ENCODE measurements at places on chromosomes 5 and 9.
A peak's percentile ranks its signal among the peaks of the same experiment; 100 is the strongest.

- DNase-seq: no peak
Measured at GRCh38 chr9:70410368-70410767, 4.1 kb downstream of the KLF9 start.

GRCh38 chr9:135403733-135404450 is 75.7 kb upstream of the PPP1R26 start:
- no peak for DNase-seq

DNA sequence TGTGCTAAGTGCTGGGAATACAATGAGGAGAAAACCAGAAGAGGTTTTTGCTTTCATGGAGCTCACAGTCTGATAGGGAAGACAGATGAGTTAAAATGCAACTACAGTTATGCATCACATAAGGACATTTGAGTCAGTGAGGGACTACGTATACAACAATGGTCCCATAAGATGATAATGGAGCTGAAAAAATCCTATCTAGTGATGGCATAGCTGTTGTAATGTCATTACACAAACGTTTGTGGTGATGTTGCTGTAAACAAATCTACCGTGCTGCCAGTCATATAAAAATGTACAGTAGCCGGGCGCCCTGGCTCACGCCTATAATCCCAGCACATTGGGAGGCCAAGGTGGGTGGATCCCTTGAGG is 110.1 kb upstream of the RAD23B start:
- DNase-seq: no peak

- DNase-seq: no peak
Measured at GRCh38 chr5:72204946-72205345, 97.7 kb downstream of the MAP1B start.

DNA sequence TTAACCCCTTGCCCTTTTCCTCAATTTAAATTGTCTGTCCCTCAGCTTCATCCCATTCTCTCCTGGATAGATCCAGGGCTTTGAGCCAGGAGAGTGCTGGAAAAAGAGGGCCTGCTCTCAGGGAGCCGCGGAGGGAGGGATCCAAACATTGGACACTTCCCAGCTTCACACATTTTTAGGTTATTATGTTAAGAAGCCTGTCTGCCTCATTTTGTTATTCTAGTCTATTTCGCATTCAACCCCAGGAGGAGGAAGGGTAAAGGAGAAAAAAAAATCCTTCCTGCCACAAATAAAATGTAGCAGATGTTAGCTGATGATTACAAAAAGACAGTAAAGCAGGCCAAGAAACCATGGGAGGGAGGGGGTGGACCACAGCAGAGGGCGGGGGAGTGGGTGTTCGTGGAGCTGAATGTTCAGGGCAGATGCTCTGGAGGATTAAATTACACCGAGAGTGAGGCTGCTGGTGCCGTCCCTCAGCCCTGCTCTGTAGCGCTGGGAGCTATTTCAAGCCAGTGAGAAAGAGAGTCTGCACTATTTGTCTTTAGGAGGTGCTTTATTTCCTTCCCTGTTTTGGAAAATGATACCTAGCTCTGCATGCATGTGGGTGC is 60.6 kb upstream of the ZFR start:
- DNase-seq: no peak

GRCh38 chr9:99833735-99834134 is 12.1 kb downstream of the NR4A3 start:
- DNase-seq: no peak

DNA sequence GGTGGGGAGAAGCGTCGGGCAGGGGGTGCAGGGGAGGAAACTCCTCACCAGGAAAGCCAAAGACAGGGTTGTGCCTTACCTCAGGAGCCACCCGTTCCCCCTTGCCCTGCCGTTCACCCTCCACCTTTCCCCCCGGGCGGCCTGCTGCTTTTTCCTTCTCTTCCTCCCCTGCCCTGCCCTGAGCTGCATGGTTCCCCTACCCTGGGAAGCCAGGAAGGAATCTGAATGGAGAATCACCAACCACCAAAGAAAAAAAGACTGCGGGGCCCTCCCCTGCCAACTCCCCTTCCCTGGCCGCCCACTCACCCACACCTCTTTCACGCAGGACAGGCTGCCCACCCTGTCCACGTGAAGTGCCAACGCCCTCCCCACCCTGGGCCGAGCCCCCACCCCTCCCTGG is 820 bp upstream of the NFX1 start:
- DNase-seq: peak; percentile 20

- DNase-seq: peak; percentile 58
Measured at GRCh38 chr9:34437006-34437925, 21.1 kb downstream of the FAM219A start.

DNA sequence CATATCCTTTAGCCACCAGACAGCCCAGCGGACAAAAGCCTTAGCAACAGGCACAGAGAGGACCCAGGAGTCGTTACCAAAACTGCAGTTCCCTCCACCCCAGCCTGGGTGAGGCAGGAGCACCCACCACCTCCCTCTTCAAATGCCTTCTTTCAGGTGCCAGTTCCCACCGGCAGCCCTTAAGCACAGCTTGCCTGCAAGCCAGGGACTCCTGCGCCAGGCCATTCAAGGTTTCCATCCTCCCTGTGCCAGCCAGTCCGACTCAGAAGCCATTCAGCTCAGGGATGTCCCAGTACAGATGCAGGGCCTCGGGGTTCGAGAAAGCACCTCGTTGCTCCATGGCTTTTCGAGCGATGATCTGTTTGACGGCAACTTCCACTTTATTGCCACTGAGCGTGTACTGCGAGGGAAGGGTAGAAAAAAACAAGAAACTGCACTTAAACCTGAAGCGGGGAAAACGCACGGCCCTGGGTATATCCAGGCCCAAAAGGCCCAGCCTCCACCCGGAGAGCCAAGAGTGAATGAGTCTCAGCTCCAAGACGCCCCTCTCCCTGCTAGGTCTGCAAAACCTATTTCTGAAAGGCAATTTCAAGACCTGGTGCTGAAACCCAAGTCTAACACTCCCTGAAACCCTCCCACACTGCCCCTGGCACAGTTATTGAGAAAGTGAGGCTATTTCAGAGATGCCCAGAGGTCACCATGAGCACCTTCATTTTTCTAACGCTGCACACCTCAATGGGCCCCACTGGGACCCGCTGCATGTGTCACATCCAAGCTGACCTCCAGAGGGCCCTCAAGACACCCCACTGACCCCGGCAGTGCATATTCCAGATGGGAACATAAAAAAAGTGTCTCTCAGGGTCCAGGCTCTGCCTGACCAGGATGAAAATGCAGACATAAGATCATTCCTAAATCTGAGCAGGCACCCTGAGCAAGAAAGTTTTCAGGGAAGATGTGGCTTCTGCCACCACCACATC is 36.8 kb upstream of the ZNF354A start:
- DNase-seq: no peak

DNA sequence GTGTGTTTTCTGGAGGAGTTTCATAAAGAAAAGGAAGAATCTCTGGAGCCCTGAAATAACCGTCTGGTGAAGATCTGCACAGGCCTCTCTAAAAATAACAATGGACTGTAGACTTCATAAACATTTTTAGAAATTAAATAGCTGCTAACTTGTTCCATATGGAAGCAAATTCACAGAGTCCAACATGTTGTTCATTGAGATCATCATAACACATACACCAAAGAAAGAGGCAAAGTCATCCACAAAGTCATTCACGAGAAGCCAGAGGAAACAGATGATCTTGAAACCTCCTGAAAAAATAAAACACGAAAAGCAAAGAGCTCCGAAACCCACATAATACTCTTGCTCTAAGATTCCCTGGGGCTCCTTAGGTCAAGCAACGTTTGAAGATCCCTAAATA is 347.8 kb downstream of the EFNA5 start:
- DNase-seq: no peak

- peak; percentile 35 for DNase-seq
Measured at GRCh38 chr5:174311531-174312269, 266.2 kb downstream of the NSG2 start.

DNA sequence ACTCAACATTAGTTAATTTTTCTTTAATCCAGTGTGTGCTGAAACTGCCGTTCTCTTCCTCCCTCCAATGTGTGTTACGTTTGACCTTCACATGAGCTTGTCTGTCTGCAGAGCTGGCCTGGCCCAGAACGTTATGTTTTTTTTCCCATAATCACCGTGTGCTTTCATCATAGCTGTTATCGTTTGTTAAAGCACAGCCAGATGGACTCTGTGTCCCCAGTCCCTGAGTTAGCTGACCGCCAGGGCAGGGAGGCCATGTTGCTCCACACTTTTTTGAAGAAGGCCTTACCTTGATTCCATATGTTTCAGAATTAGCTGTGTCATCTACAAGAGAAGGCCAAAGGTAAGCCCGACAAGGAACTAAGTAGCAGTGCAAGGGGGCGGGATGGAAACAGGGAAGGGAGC is 55.7 kb downstream of the HSD17B3 start:
- no peak for DNase-seq

DNA sequence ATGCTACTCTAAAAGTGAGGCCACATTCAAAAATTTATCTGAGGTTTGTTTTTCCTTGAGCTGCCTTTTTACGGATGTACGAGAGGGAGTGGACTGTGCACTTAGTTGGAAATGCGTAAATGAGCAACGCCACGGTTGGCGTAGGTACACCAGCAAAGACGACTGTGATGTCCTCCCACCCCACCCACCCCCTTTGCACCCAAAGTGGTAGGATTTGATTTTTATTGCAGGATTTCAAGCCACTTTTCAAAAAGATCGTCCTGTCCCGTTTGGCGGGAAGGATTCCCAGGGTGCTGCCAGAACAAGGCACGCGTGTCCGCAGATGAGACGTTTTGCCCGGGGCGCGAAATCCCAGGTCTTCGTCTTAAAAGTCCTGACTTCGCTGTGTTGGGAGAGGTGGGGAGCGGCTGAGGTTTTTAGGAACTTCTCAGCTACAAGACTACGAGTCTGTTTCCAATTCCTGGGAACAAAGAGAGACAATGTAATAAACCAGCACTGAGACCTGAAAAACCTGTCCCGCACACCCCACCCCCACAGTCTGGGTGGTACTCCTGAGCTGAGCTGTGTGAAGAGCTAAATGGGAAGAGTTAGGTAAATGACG is 1.0 kb upstream of the TLE1 start:
- DNase-seq: no peak
